ENCODE measurements at places on chromosomes 1 and 21.
A peak's percentile ranks its signal among the peaks of the same experiment; 100 is the strongest.

- no peak for DNase-seq
Observed at GRCh38 chr21:38467911-38468310, 30.4 kb downstream of the ERG start.

DNA sequence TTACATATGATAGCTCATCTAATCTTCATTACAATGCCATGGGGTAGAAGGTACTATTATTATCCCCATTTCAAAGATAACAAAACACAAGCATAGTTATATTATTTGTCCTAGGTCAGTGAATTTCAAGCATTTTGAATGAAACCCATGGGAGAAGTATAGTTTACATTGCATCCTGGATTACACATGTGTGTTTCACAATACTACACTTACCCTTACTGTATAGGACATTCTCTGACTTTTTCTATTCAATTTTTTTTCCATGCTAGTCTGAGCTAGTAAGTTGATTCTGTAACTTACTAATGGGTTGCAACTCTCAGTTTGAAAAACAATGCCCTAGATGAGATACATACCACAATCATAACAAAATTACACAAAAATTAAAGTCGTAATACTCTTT is 8.7 kb upstream of the GPX7 start:
- DNase-seq: no peak

DNA sequence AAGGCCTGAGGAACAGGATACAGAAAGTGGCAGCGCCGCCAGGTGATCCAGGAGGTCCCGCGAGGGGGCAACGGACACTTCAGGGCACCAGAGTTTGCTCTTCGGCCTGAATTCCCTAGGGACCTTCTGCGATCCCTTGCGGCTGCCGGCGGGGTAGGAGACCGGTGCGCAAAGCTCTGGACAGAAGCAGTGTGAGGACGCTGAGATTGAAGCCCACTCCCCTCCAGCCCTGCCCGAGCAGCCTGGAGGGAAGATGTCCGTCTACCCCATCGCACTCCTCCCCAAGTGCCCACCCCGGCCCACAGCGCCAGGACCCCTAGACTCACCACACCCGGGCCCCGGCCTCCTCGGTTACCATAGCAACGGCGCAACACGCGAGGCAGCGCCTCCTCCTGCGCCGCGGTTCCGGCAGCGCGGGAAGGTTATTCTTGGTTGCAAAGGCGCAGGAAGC is at the start of gene ANKRD45:
ANKRD45 (minus strand) TSS at position 361 of the 451 bp plus-strand sequence. CDS start 10,433 bp downstream, outside the sequence.
- DNase-seq: no peak

GRCh38 chr1:101175466-101175865 is 61.4 kb upstream of the S1PR1 start:
- DNase-seq: no peak

- peak; percentile 50 for DNase-seq
Observed at GRCh38 chr1:229557913-229558414, 543 bp downstream of the ABCB10 start.

GRCh38 chr21:16084776-16085364 is 355.1 kb downstream of the USP25 start:
- DNase-seq: no peak

DNA sequence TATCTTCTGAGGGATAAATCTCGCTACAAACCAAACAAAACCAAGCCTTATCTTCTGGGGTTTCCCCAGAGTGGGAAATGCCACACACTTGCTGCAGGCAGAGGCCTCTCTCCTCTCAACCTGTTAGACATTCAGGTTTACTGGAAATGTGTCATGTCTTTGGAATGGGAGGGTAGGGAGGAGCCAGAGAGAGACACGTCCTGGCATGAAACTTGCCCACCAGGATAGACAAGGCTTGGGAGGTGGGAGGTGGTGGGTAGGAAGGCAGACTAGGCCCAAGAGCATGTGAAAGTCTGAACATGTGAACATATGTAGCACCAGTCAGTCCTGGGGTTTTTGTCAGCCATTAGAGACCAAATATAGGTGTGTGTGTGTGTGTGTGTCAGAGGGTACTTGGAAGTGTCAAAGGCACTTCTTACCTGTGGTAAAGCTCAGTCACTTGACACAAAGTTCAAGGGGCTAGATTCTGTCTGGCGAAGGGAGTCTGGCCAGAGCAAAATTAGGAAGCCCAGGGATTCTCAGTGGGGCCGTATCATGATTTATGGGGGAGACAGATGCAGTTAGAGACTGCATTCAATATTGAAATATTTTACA is 32.4 kb upstream of the PIGC start:
- DNase-seq: no peak

DNA sequence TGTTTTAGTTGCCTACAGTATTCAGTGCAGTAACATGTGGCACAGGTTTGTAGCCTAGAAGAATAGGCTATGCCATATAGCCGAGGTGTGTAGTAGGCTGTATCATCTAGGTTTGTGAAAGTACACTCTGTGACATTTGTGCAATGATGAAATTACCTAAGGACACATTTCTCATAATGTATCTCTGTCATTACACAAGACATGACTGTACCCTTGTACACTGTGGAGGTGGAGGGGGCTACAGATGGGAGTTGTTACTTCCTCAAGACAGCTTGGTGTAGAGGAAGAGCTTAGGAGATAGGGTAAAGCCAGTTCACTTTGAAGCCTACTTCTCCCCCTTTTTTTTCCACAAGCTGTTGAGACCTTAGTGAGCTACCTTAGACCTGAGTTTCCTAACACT is 59.7 kb upstream of the RAVER2 start:
- no peak for DNase-seq

GRCh38 chr1:160789051-160789701 is 6.8 kb upstream of the LY9 start:
- no peak for DNase-seq

GRCh38 chr1:17139637-17140036 is 20.4 kb upstream of the PADI2 start:
- DNase-seq: no peak

DNA sequence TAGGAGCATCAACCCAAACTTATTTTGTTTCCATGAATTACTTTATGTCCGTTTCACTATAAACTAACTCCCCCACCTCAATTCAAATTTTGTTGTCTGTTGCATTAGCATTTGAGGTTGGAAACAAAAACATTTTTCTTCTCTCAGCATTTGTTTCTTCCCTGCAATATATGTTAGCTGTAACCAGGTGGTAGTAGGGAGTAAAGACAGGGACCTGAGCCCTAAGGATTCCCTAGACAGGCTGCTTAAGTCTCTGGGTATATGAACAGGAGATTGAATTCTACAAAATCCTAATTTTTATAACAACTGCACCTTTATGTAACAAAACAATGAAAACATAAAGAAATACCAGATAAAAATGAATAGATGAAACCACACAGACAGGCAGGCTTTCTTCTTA is 242.6 kb downstream of the PAPPA2 start:
- DNase-seq: no peak

GRCh38 chr1:9755441-9755995 is 68.2 kb downstream of the CLSTN1 start:
- DNase-seq: no peak

DNA sequence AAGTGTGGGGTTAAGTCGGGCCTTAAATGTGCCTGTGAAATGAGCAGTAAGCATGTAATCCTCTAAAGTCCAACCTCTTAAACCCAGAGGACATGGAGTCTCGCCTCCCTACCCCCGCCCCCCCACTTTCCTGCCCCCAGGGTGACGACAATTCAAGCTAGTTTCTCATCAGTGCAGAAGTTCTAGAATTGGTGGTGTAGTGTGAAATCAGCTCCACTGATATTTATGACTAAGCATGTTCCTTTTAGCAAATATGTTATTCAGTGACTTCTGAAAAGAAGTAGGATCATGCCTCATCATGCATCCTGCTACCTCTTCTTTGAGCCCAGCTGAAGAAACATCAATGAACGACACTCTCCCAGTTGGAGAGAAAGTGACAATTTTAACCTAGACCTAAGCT is 2.6 kb upstream of the ABCB10 start:
- no peak for DNase-seq

- DNase-seq: no peak
Observed at GRCh38 chr1:212353181-212353580, 61.5 kb downstream of the PACC1 start.

DNA sequence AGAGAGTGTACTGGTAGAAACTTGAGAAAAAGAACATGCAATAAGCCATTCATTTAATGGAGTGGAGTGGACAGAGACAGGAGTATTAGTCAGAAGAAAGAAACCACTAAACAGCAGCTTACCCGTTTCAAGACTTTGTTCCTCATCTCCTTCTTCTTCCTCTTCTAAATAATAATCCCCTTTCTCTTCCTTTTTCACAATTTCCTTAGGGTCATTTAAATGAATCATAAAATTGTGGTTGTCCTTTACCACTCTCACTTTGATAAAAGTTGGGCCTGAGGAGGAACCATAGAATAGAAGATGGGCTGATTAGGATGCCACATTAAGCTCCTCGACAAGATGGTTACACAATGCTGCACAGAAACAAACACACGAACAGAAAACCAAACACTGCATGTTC is 109.6 kb downstream of the WDR3 start:
- no peak for DNase-seq

- no peak for DNase-seq
Observed at GRCh38 chr1:61606448-61607312, 118.3 kb downstream of the TM2D1 start.

DNA sequence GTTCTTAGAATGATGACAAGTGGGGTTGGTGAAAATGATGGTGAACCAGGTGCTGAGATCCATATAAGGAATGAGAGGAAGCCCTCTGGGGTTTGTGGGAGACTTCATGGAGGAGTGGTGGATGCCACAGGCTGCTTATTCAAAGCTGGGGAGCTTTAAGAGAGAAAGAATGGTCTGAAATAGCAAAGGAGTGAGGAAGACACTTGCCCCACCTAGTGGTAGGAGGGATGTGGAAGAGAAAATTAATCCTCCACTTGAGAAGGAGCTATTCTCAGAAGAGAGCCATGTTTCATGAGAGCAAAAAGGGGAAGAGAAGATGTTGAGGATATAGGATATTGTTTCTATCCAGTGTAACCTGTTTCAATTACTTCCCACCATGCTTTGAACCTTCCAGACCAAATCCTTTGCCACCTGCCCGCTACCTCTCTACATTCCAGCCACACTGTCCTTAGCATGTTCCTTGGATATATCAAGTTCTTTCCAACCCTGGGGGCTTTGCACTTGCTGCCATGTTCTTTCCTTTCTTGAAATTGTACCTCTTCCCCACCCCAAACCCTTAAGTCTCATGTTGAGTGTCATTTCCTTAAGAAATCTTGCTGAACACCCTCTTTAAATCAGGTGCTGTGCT is 19.6 kb upstream of the ZNF648 start:
- no peak for DNase-seq

DNA sequence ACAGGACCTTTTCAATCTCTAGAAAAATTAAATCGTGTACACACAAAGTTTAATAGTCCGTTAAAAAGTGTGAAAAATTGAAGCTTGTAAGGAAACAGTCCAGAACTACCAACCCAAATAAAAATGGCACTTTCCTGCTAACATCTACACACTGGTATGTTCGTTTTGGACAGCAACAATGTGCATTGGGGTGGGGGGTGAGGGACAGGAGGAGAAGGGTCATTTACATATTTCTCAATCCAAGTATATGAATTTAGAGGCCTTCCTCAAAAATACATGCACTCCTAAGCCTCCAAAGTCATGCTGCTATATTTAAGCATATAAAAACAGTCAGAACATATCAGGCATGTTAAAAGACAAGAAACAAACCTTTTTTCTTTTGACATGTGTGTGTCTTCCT is 2.5 kb downstream of the PPP1R15B start:
- DNase-seq: no peak

GRCh38 chr1:51792864-51793263 is 85.7 kb downstream of the NRDC start:
- DNase-seq: no peak

DNA sequence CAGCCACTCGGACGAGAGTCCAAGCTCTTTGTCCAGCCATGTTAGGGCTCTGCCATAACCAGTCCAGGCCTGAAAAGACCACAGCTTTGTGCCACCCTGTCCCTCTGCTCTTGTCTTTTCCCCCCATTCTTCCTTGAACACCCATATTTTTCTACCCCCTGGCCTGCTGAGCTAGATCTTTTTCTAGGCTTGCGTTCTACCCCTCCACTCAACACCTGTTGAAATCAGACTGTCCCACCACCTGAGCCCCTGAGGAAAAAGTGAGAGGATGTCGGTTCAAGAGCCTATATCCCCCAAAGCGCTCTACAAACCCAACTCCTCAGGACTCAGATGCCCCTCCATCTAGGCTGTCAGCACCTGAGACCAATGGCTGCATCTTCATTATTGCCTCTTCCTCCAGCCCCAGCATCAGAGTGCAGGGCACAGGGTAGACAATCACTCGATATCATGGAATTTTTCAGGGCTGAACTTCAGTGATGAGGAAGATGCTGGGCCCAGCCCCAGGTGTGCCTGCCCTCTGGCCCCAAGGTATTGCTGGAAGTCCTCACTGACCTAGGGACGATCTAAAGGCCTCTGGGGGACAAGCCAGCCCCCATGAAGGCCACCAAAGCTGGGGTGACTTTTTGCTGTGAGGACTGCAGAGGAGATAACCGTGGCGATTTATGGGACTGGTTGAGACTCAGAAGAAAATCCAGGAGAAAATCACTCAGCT is 75.3 kb downstream of the CD247 start:
- DNase-seq: no peak

DNA sequence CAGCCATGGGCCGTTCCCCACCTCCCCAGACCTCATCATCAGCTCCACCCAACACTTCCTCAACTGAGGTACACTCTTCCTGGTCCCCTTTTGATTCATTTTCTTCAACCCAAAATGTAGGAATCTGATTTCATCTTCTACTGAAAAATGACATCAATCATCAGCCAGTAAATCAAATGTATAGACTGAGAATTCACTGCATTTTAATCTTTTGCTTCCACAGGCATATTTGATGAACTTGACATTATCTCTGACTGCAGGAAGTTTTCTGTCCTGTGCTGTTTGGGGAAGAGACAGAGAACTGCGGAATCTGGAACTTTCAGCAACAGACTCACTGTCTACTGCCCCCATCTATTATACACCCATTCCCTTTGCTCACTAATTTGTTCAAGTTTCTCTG is 7.8 kb downstream of the PYHIN1 start:
- DNase-seq: no peak

- no peak for DNase-seq
Observed at GRCh38 chr1:247530785-247531184, 5.5 kb downstream of the OR2C3 start.

GRCh38 chr1:54861070-54861761 is 25.8 kb downstream of the DHCR24 start:
- DNase-seq: no peak

- DNase-seq: no peak
Observed at GRCh38 chr1:223363057-223363855, 720 bp downstream of the SUSD4 start.

DNA sequence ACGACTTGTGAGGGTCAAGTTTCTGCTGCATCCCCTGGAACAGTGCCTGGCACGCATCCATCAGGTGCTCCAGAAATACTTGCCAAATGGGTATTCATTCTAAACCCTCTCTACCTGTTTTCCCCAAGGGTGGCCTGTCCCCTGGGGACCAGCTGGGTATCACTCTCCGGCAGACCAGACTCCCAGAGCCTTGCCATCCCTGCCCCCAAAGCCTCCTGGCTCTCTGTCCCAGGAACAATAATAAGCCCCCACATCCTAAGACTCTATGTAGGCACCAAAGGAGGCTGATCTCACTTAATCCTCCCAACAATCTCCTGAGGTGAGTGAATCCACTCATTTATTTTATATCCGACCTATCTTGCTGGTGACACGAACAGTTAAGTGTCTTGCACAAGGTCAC is 96.7 kb downstream of the MRPL37 start:
- DNase-seq: no peak
